ENCODE measurements at places on chromosomes 6 and 20.

DNA sequence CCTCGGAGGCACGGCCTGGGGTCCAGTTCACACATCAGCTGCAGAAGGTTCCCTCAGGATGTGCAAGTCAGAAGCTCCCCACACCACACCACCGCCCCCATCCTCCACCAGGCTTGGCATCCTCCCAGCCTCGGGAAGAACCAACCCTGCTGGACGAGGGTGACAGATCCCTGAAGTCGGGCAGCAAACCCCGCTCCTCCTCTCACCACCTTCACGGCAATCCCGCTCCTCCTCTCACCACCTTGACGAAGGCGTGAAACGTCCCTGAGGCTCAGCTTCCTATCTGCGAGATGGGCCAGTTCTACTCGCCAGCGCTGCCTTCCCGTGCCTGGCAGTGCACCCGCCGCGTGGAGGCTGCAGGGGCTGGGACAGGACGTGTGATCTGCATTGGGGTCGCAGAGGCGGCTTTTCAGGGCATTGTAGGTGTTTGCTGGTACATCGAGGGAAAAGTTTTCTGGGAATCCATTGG is 327.0 kb downstream of the TAF4 start:
- DNase-seq = no peak

GRCh38 chr6:14070457-14070856 is 47.1 kb upstream of the CD83 start:
- DNase-seq = no peak

DNA sequence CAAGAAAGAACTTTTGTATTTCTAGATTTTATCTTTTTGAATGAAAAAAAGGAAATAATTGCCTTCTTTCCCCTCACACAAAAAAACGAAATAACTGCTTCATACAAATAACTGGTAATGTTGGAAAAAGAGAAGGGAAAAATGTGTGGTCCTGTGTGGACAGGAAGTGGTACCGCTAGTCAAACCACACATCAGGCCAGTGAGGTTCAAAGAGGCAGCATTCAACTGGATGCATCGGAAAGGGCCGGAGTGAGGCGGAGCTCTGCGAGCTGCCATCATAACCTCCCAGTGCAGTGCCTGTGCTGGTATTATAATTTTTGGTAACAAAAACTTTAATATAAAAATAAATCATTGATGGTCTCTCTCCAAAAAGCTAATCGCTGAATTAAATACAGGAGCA is 111.2 kb downstream of the IRF4 start:
- DNase-seq = no peak

- no peak for DNase-seq
Observed at GRCh38 chr20:11995805-11996567, 78.3 kb downstream of the BTBD3 start.

DNA sequence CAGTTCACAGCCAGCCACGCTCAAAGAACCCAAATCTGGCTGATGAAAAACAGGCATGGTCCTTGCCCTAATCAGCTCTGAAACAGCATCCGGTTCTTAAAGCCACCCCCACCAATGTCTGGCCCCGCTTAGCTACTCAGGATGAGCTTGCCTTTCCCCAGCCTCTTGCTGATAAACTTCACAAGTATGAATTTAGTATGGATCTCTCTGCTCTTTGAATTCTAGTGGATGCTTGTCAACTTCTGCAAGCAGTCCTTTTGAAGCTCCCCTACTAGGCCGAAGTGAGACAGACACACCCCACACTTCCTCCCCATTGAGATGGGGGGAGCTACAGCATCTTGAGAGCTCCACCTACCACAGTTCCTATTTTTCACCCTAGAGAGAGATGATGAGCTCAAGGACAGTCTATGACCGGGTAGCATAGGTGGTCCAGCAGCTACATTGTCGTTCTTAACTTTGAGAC is 36.7 kb downstream of the EBF4 start:
- DNase-seq = no peak

DNA sequence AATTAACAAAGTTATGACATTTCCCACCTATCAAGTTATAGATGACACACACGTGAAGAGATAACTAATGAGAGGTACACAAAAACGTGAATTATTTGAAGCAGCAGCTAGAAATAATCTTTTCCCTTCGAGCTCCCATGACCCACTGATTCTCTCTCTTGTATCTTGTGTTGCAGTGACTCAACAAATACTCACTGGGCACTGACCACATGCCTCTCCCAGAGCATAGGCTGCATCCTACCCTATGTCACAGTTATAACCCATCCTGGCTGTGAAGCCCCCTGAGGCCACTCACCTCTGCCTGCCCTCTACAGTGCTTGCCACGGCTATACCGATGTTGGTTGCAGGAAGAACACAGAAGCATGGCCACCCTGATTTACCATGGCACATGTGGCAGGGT is 91.8 kb downstream of the INSM1 start:
- DNase-seq = no peak

- no peak for DNase-seq
Observed at GRCh38 chr6:19892260-19892659, 55.1 kb downstream of the ID4 start.

DNA sequence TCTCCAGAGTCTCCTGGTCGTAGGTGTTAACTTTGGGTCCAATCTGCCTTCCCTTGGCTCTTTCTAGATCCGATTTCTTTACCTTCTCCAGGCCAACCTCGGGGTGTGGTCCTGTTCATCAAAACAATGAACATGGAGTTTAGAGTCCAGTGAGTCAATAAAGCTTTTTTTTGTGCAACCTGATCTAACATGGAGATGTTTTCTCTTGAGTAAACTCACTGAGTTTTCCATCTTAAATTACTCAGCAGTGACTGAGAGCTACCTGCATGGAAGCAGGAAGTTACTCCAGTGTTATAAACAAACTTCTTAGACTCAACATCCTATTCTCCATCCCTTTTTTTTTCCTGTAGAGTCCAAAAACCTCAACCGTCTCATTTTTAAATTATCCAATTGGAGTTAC is 14.9 kb upstream of the SLC22A1 start:
- no peak for DNase-seq

GRCh38 chr20:31560746-31561598 is 44.1 kb upstream of the ID1 start:
- no peak for DNase-seq

GRCh38 chr6:77368660-77369313 is 94.5 kb downstream of the HTR1B start:
- DNase-seq = no peak

DNA sequence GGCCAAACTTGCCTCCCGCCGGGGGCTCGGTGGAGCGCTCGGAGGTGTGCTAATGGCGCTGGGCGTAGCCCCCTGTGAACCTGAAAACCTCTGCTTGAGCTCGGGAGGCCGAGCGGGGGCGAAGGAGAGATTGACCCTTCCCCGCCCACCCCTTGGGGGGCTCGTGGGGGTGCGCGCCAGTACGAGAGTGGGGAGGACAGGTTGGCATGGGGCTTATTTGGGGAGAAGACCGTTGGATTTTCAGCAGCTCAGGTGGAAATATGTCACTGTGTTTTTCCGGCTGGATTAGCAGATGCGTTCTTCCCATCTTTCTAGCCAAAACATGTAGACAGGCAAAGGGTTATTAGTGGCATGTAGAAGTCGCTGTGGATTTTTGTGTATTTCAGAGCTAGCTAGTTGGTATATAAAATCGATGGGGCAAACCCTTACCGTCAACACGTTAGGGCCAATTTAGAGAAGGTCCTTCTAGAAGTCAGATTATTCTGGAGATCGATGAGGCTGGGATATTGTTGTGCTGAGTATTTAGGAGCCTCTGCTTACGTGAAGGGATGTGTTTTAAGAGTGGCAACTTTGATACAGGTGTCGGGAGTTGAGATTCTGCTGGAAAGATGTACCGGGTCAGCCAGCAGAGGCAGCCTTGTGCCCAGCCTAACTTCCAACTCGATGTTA is 525 bp downstream of the NCOA7 start:
- DNase-seq = no peak

- DNase-seq = no peak
Observed at GRCh38 chr20:61576372-61576771, 324.3 kb downstream of the CDH4 start.

- no peak for DNase-seq
Observed at GRCh38 chr6:158518191-158519127, 41.4 kb upstream of the TMEM181 start.

GRCh38 chr6:3943331-3943765 is 94.2 kb downstream of the FAM50B start:
- DNase-seq = no peak

GRCh38 chr6:28653876-28654275 is 128.2 kb downstream of the GPX5 start:
- no peak for DNase-seq

DNA sequence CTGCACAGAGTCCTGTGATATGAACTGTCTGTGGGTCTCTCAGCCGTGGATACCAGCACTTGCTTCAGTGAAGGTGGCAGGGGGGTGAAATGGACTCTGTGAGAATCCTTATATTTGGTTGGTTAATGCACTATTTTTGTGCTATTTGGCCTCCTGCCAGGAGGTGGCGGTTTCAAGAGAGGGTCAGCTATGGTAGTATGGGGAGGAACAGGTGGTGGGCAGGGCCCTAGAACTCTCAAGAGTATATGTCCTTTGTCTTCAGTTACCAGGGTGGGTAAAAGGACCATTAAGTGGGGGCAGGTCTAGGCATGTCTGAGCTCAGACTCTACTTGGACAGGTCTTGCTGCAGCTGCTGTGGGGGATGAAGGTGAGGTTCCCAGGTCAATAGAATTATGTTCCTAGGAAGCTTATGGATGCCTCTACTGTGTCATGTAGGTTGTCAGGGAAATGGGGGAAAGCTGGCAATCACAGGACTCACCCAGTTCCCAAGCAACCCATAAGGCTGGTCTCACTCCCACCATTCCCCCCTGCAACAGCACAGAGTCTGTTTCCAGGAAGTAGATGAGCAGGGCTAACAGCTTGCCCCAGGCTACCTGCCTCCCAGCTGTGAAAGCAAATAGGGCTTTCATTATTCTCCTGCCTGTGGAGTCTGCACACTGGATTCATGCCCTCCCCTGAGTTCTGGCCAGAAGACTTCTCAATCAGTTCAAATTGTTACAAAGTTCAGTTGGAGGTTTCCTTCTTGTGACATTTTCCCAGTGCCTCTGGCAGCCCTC is 56.8 kb upstream of the PHIP start:
- DNase-seq = no peak

GRCh38 chr6:170292407-170293158 is 1.7 kb upstream of the DLL1 start:
- DNase-seq = no peak

- peak; percentile 18 for DNase-seq
Observed at GRCh38 chr6:157059781-157060180, 263.5 kb downstream of the TMEM242 start.

DNA sequence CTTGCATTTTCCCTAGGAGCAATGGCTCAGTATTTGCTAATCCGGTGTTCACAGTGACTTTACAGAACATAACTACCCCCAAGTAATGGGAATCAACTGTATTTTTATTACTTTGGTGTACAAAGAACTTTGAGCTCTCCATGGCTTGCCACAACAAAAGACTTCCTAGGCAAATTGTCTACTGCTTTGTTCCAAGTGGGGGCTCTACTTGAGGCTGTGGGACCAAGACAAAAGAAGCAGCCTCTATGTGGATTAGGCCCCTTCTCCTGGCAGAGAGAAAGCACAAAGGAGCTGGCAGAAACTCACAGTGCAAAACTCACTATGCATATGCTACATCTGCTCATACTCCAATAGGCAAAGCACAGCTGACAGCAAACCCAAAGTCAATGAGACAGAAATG is 853 bp downstream of the WFDC8 start:
- no peak for DNase-seq

DNA sequence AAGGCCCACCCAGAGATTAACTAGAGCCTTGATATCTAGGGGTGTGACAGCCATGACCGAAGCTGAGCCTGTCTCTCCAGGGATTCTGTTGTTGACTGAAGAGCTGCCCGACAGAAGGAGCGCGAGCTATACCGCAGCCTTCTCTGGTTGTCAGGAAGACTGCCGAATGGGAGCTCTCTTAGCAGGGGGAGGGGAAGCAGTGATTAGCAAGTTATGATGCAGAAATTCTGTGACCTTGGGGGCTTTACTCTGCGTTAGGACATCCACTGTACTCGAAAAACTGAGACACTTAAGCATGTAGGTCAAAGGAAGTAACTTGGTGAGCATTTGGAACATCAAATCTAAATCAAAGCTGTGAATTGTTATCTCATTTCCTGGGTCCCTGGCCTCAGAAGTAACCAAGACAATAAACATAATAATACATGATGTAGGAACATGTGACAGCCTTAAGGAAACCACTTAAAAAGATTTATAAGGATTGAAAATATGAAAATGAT is 84.7 kb downstream of the MAP3K4 start:
- DNase-seq = no peak

GRCh38 chr6:52216932-52217575 is 27.2 kb downstream of the IL17F start:
- DNase-seq = no peak

DNA sequence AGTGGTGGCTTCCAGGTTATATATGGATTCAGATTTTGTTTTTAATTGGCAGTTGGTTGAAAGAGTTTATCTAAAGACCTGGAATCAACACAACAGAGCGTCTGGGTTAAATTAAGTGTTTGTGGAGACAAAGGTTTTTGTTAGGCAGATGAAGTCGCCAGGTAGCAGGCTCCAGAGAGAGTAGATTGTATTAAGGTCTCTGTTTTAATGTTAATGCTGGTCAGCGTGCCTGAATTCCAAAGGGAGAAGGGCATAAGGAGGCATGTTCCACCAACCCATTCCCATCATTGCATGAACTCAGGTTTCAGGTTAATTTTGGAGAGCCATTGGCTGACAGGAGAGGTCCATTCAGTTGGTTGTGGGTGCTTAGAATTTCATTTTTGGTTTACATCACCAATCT is 744.1 kb upstream of the GJE1 start:
- DNase-seq = no peak

DNA sequence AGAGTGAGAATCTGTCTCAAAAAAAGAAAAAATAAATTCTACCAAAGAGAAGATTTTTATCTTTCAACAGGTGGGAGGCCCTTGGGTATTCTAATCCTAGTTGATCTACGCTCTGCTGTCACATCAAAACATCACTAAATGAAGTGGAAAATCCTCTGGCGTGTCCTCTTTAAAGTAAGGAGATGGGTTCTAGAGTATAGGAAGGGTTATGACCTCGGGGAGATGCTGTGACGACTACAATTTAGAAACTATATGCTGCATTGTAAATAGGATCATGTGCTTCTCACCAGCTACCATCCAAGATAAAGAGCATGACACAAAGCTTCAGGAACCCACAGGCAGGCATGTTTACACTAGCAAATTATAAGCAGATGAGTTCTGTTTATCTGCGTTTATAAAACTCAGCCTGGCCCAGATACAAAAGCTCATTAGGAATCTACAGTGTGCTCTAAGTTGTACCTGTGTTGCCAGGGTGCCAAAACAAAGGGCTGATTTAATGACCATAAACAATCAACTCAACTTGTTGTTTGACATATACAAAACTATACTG is 197.1 kb upstream of the PLN start:
- DNase-seq = no peak
